ENCODE measurements at places on chromosomes 5 and 9.

DNA sequence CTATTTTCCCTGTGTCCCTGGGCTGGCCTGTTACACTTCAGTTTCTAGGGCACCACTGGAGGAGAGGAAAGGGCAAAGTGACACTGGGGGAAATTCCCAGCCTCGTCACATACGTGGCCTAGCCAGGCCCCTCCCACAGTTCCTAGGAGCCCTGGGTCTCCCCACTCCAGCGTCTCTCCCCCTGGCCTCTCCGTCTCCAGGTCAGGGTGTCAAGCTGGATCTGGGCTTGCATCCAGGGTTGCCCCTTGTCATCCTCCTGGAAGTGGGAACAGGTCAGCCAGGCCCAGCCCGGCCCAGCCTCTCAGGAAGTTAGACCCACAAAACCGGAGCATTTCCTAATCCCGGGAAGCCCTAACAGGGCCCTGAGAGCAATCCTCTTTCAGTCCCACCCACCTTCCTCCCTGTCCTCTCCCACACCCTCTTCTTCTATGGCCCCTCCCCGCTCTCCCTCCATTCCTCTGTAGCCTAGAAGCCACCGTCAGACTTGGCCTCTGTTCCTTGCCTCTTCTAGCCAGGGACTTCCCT is 4.7 kb upstream of the TNIP1 start:
- DNase-seq, result no peak

GRCh38 chr5:174457141-174457678 is 267.2 kb upstream of the MSX2 start:
- DNase-seq, result no peak

- no peak for DNase-seq
Observed at GRCh38 chr5:168317096-168317520, 25.7 kb downstream of the WWC1 start.

- no peak for DNase-seq
Observed at GRCh38 chr5:90347462-90347861, 62.1 kb downstream of the CETN3 start.

DNA sequence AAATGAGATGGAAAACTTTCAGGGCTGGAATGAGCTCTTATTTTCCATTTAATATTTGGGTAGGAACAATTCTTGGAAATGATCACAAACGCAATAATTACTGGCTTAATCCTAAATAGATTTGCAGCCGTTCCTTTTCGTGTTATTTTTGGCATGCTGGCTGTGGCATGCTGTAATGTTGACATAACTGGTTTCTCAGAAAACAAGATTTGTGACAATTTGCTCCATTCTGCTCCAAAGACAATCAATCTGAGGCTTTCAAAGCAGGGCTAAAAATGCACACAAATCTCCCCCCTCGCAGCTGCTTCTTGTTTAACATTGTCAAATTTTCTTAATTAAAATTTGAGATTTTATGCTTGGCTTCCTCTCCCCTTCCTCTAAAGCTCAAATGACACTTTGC is 151.2 kb downstream of the TTC39B start:
- DNase-seq, result no peak

DNA sequence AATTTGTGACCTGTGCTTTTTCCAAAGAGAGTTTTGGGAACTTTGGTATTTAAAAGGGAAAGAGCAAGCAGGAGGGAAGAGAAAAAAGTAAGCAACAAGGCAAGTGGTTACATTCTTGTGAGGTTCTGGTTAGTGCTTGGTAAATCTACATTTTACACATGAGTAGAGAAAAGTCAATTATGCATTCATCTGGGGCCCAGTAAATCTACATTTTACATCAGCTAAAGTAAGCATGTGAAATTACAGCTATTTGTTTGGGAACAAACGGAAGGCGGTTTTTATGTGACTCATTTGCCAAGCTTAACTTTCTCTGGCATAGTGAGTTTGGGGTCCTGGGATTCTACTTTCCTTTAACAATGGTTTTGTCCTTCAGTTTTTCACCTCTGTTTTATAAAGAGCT is 102.2 kb downstream of the SNX18 start:
- no peak for DNase-seq

GRCh38 chr5:136620016-136620419 is 254.7 kb upstream of the TRPC7 start:
- no peak for DNase-seq

GRCh38 chr5:178320281-178320855 is 87.8 kb upstream of the PHYKPL start:
- DNase-seq, result no peak

- DNase-seq, result no peak
Observed at GRCh38 chr5:84549054-84549453, 164.4 kb upstream of the EDIL3 start.

DNA sequence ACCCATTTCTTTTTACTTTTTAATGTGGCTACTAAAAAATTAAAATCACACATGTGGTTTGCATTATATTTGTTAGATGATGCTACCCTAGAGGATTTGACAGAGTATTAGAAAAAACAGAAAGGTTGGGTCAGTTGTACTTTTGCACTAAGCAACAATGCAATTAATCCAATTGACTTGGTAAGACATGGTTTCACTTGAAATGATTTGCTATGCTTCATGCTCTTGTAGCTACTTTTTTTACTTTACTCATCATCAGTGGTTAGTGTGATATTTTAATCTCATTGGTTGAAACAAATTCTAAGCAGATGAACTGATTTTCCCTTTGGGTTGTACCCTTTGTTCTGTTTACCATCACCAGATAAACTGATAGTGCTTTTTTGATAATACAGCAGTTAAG is 39.4 kb downstream of the HMHB1 start:
- DNase-seq, result no peak

GRCh38 chr5:53302529-53302928 is 177.9 kb upstream of the FST start:
- no peak for DNase-seq

GRCh38 chr9:136051837-136052471 is 43.1 kb downstream of the NACC2 start:
- peak; percentile 90 for DNase-seq

GRCh38 chr9:18379073-18379811 is 94.7 kb upstream of the ADAMTSL1 start:
- no peak for DNase-seq

- peak; percentile 33 for DNase-seq
Observed at GRCh38 chr9:117737721-117738226, 33.6 kb downstream of the TLR4 start.

GRCh38 chr5:149732324-149733128 is 2.4 kb downstream of the PPARGC1B start:
- DNase-seq, result no peak

DNA sequence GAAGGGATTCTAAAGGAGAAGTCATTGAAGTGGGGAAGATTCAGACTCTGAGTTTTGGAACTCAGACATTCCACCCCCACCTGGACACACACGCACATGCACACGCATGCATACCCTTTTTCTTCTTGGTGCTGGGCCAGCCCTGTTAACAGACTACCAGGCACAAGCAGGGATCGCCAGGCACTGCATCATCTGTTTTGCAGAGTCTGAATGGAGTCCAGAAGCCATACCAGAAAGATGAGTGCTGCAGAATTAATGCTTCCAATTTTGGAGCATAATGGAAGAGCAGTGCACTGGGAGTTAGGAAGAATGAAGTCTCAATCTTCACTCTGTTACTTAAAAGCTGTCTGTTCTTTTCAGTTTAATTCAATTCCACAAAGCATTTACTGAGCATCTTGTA is 95.5 kb downstream of the PDE8B start:
- DNase-seq, result no peak

DNA sequence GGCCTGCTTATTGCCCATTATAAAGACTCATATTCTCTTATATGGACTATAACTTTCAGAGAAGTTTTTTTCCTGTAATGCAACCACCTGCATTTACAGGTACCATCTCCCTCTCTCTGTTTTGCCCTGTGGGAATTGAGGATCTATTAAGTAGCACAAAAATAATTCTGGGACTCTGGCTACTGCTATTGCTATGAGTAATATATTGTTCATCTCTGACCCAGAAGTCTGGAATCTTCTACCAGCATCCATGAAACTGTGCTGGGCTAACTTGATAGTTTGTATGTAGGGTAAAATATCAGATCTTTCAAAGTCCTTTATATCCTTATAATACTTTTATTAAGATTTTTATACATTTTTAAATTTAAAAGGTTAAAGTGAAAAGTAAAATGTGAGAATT is 607.2 kb downstream of the EFNA5 start:
- no peak for DNase-seq

DNA sequence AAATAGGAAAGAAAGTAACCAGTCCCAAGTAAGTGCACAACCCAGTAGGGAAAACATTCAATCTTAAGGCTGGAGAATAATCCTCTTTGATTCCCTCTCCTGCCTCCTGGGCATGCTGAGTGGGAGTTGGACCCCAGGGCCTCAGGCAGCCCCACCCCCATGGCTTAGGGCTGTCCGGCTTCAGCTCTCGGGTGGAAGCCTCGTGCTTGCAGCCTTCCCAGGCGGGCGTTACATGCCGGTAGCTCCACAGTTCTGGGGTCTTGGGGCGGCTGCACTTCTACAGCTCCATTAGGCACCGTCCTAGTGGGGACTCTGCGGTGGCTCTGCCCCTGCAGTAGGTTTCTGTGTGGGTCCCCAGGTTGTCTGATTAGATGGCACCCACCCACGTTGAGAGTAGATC is 10.1 kb downstream of the GLIPR2 start:
- no peak for DNase-seq

DNA sequence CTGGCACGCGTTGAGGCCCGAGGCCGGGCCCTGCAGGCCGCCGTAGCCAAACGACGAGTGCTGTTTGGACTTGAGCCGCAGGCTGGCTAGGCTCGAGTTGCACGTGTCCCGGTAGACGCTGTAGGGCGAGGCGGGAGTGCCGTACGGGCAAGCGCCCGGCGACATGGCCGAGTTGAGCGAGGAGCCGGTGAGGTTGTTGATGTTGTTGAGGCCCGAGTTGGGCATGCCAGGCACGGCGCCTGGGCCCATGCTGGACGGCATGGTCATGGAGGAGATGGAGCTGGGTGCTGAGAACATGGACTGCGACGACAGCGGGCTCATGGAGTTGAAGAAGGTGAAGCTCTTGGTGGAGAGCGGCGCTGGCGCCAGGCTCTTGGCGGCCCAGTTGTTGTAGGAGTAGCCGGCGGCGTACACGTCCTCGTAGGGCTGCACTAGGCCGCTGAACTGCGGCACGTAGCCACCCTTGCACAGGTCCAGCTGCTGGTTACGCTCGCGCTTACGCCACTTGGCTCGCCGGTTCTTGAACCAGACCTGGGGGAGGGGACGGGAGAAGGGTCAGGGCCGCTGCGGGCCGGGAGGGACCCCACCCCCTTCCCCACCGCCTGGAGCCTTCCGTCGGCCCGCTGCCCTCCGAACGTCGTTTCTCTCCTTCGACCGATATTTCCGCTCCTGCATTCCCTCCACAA is 5.1 kb downstream of the PITX1 start:
- DNase-seq, result no peak

GRCh38 chr5:155923784-155924183 is 403.2 kb upstream of the SGCD start:
- DNase-seq, result no peak

GRCh38 chr9:98726735-98727134 is 18.0 kb upstream of the GABBR2 start:
- peak; percentile 58 for DNase-seq

DNA sequence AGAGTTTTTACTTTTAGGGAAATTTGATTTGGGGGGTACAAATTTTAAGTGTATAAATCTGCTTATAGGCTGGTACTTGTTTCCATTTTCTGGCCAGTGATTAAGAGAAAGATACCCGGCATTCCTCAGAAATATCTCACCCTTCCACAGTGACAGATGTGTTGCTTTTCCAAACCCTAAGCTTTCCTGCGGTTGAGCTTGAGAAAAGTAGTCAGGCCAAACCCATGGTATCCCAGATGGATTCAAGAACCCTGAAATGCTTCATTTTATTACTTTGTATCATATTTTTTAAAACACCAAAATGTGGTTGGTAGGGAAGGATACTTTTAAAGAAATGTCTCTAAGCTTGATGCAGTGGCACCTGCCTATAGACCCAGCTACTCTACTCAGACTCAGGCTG is 23.5 kb downstream of the SPTAN1 start:
- no peak for DNase-seq

DNA sequence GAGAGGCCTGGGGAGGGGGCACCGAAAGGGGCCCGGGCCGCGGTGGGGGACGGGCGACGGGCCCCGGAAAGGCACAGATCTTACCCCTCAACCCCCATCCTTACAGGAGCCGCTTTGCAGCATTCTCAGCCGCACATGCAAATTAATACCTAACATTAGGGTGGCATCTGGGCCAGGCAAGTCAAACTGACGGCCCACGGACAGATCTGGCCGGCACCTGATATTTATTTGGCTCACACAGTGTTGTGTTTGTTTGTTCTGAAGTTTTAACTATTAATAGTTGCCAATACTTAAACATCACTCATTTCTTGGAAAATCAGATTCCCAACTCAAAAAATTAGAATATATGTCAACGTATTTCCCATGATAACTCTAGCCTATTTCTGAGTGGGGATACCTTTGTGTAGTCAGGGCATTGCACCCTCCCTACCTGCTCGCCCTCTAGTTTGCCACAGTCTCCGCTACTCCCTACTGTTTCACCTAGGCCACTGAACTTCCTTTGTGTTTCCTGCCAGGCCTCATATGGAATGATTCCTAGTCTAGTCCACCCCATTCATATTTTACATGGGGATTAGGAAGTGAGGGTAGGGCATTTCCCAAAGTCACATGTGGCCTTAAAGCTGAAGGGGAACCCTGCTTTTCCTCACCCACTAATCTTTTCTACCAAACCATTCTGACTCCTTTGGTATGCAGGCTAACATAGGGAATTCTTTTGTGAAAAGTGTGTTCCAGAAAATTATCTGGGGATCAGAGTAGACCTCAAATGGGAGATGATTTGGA is 71.9 kb upstream of the LARP1 start:
- DNase-seq, result no peak

GRCh38 chr9:131062969-131063368 is 33.4 kb upstream of the AIF1L start:
- no peak for DNase-seq

- DNase-seq, result no peak
Observed at GRCh38 chr5:128695791-128696530, 157.9 kb upstream of the FBN2 start.

GRCh38 chr5:67194166-67194565 is 2.4 kb downstream of the CD180 start:
- no peak for DNase-seq

GRCh38 chr5:79516986-79517385 is 3.1 kb upstream of the HOMER1 start:
- DNase-seq, result no peak

DNA sequence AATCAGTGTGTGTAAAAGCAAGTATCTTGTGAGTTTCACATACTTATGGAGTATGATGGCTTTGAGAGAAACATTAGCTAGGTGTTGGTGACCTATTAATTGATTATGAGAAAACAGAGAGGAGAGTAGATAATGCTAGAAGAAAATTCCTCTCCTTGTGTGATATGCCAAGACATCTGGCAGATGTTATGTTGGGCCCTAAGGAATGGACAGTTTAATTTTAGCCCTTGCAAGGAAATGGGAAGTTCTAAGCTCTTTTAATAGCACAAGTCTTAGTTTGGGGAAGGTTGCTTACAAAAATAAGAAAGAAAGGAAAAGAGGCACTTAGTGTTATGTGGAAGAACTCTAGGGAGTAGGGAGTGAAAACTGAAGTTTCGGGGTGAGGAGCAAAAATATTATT is 5.1 kb downstream of the ZNF462 start:
- DNase-seq, result no peak

GRCh38 chr5:110258460-110259216 is 467.8 kb downstream of the TMEM232 start:
- DNase-seq, result no peak

Data from amygdala (tissue), 56 donors.